ENCODE measurements at places on chromosomes 11 and 22.

DNA sequence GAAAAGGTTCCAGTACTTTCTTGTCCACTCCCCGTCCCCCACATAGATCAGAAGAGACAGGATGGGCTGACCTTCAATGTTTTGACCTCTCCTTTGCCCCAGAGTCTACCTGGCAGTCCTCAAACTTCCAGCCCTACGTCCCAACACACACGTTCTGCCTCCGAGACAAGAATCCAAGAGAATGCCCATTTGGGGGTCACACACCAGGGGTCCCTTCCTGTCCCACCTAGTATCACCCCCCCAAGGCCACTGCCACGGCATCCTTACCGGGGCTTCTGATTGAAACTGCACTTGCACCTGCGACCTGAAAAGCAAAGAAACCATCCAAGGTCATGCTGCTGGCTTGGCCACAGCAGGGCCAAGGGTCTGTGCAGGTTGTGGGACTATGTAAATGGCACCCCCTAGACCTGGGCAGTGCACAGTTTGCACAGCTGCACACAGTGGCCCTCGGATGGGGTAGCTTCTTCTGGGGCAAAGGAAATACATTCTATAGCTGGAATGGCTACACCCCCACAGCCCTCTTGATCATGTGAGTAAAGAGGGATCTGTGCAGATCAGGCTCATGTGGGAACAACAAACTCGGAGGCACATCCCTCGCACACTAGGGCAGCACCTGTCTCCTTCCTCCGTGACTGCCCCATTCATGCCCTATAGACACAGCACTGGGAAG is 16.5 kb upstream of the FXYD2 start:
- no peak for DNase-seq

- no peak for DNase-seq
Measured at GRCh38 chr11:110973401-110973980, 261.3 kb upstream of the ARHGAP20 start.

DNA sequence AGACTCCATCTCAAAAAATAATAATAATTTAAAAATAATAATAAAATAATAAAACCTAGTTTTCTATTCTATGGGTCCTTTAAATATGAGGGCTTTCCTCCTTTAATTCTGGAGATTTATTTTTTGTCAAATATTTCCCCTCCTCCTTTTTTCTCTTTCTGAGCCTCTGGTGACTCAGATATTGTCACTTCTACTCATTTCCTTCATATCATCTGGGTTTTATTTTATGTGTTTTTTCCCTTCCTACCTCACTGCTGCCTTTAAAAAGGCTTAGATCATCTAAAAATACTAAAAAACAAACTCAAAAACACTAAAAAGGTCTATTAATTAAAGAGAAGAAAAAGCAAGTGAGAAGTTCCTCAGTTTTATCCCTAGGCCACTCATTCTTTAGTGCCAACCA is 138.9 kb downstream of the SPON1 start:
- DNase-seq = no peak

DNA sequence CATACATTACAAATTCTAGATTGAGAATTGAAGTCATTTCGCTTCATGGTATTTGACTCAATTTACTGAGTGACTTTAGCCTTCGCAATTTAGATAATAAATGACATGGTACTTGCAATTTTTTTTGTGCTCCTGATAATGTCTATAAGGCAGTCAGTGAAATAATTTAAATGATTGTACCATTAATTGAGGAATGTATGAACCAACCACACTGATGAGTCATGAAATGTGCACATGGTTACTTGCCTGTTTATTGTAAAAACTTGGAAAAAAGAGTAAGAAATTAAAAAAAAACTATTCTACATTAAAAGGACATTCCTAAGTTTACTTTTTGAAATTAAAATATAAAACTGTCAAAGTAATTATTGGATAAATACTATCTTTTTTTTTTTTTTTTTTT is 43.3 kb downstream of the DNAJC24 start:
- no peak for DNase-seq

- no peak for DNase-seq
Measured at GRCh38 chr11:75820645-75821044, 5.6 kb downstream of the UVRAG start.

DNA sequence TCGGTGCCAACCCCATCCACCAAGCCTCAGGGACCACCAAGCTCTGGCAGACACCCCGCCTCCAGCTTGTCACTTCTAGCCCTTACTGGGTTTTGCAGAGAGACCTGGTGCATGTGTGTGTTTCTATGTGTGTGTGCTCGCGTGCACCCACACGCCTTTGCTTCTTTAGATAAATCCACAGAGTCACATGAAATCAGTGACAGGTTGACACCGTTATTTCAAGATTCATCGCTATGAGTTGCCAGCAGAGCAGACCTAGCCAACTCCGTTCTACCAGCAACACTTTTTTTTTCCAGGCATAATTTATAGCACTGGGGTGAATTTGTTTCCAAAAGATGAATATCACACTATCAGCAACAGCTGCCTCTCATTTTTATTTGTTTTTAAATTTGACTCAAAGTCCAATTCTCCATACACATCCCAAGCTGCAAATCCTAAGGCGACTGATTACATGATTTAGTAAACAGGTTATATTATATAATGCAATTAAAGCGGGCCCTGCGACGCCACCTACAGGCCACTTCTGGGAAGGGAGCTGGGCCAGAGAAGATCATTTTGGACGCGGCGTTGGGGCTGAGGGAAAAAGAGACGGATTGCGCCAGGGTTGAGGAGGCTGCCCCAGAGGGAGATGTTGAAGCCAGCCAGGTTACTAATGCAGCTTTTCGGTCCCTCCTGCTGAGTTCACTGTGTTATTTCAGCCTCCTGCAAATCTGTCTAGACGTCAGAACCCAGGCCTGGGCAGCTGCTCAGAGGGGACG is 150.5 kb downstream of the FEZ1 start:
- peak; percentile 57 for DNase-seq

DNA sequence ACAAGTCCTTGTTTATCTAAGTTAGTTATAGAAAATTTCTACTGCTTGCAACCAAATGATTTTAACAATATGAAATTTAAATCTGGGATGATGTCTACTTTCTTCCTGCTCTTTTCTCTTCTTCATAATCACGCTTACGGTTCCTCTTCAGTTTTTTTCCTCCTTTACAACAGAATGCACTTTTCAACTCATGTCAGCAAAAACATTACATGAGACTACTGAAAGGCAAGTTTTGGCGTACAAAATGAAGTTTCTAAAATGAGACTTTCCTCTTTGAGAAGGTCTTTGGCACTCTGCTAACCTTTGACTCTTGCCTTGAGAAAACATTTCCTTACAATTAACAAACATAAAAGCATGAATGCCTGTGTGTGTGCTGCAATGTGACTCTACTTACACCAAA is 23.3 kb downstream of the TMEM123 start:
- no peak for DNase-seq

GRCh38 chr11:19259487-19260345 is 19.0 kb upstream of the E2F8 start:
- peak; percentile 77 for DNase-seq

GRCh38 chr22:37497062-37497599 is 10.9 kb upstream of the MFNG start:
- DNase-seq = no peak

DNA sequence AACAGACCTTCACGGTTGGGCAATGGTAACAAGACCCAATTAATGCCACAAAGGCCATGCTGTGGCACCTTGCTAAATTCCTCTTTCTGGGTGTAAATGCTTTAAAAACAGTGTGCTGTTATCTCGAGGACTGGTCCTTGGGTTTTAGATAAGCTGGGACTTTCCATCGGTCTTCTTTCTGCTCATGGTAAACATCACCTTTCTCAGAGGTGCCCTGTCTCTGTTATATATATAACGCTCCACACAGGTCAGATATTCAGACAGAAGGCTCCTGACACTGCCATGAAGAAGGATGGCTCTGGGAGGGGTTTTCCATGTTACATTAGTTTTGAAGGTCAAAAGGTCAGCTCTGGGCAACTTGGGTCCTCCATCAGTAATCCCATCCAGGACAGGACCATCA is 151.6 kb downstream of the BBOX1 start:
- DNase-seq = no peak

- no peak for DNase-seq
Measured at GRCh38 chr11:69472541-69473275, 8.8 kb upstream of the LINC01488 start.

DNA sequence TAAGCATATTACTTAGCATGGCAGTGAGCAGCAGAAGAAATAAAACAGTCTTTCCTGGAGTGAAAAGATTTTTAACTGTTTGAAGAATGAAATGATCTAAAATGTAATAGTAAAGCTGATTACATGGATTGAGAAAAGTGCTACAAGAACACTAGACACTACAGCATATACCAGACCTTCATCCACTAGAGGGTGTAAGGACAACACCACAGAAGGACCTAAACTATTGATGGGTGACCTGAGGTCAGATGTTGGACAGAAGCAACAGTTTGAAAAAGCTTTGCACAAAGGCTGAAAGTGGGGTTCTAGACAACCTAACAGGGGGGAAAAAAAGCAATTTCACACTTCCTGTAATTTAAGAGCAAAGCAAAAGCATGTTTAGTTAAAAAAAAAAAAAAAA is 97.7 kb downstream of the RBFOX2 start:
- DNase-seq = no peak

GRCh38 chr22:47789171-47789570 is 1026.7 kb downstream of the TBC1D22A start:
- DNase-seq = no peak

DNA sequence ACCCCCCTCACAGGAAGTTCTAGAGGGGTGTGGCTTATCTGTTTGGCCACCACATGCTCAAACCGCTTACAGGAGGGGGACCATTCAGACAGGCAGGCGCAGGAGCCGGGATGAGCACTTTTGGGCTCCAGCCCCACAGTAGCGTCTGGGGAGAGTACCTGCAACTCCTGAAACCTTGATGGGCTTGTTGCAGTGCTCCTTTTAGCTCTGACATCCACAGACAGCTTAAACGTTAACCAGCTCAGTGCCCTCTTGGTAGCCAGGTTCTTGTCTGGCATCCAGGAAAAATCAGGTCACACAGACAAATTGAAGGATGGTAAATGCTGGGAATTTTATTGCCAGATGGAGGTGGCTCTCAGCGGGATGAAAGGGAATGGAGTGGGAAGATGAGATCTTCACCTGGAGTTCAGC is 326.3 kb downstream of the ETS1 start:
- no peak for DNase-seq

- no peak for DNase-seq
Measured at GRCh38 chr22:42655693-42656092, 6.5 kb upstream of the CYB5R3 start.

GRCh38 chr11:44427432-44427831 is 117.5 kb upstream of the ALX4 start:
- peak; percentile 7 for DNase-seq

- DNase-seq = no peak
Measured at GRCh38 chr11:2741377-2742131, 41.8 kb upstream of the KCNQ1OT1 start.

DNA sequence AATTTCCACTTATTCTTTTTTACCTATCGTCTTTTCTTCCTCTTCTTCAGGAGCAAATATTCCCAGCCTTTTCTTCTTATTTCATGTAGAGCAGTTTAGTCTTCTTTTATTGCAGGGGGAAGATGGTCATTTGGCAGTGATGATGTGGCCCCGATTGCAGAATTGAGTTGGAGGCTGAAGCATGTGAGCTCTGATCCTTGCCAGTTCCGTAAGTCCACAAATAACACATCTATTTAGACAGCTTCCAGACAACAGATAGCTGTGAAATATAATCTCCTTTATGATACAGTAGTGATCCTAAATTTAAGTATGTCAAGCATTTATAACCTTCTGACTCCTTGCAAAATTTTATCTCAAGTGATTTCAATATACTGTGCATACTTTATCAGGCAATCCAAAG is 27.5 kb downstream of the REXO2 start:
- no peak for DNase-seq

DNA sequence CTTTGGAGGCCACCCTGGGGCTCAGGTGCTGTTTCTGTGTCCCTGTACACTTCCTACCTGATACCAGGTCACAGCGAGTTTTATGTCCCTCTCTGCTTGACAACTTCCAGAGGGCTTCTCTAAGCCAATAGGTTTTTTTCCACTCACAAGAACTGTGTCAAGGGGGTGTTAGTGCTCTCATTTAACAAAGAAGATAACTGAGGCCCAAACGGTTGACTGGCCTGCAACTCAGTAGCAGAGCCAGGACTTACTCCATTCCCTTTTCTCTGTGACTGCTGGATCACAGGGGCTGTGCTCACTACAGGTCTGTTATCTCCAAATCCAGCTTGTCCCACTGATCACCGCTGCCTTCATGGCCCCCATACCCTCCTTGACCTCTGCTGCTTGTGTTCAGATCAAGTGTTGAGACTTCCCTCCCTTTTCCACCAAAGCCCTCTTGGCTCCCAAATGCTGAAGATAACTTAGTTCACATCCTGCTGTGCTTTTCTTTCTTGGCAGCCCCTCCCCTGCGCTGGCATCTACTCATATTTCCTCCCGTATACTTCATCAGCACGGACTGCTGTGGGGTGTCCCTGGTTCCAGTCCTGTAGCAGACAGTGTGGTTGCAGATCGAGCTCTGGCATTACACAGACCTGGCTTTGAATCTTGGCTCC is 41.3 kb downstream of the POU2F3 start:
- no peak for DNase-seq

GRCh38 chr11:14764179-14764578 is 120.6 kb downstream of the PDE3B start:
- DNase-seq = no peak

DNA sequence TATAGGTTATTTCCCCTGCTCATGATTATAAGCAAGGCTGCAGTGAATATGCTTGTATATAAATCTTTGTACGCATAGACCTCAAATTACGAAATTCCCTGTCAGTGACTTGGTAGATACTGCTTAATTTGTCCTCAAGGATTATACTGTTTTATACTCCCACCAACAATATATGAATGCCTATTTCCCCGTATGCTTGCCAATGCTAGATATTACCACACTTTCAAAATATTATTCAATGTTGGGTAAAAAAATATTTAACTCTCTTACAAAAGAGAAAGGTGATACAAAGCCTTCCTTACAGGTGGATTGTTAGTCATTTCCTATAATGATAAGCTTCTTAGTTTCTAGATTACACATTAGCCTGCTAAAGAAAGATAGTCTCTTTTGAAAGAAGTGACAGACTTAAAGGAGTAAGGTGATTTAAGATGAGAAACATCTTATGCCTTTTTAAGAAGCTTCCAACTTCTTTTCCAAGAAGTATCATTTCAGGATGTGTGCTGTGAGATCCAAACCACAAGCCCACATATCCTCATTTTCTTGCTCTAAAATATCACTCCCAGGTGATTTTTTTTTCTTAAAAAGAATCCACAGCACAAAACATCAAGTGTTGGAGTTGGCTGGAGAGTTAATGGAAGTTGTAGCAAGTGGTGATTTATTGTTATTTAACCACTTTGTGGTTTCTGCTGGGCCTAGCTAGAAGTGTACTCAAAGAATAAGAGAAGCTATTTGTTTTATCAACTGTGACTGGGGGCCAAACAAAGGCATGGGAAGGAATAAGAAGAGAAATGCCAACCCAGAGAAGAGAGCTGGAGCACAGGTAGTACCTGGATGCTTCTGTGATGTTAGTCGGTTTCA is 59.2 kb downstream of the BARX2 start:
- no peak for DNase-seq

DNA sequence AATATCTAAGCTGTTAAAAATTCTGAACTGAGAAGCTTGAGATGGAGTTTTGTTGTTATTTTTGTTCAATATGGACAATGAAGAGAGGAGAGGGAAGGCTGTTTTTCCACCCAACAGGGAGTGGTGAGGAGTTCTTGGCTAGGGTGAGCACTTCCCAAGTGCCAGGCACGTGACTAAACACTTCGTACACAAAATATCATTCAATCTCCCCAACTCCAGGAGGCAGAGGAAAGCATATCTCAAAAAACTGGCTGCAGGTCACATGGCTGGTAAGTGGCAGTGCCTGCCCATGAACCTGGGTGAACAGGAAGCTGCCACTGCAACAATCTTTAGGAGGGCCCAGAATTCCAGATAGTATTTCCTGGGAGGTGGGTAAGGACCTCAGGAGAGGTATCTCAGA is 11.6 kb downstream of the ELF5 start:
- no peak for DNase-seq

Data from activated CD4-positive, alpha-beta T cell treated with anti-CD3 and anti-CD28 coated beads, Interleukin-2, amount 50 U/mL, for 48 hours (primary cell).